ENCODE measurements at places on chromosomes 7 and 10.

DNA sequence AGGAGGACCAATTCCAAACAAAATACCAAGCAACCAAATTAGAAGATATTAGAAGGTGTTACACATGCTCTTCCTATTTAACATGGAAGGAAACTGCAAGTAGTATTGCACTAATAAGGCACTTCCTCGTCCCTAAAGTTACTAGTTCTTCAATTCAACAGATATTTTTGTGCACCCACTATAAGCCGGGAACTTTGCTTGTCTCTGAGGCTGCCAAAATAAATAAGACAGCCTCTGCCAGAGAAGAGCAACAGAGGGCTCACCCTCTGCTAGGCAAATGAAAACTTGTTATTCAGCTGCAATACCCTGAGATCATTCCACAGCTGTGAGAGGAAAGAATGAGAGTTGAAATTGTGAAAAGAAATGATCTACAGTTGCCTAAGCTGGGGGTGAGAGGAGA lies 37.4 kb upstream of the GSAP start:
- DNase-seq: no peak

DNA sequence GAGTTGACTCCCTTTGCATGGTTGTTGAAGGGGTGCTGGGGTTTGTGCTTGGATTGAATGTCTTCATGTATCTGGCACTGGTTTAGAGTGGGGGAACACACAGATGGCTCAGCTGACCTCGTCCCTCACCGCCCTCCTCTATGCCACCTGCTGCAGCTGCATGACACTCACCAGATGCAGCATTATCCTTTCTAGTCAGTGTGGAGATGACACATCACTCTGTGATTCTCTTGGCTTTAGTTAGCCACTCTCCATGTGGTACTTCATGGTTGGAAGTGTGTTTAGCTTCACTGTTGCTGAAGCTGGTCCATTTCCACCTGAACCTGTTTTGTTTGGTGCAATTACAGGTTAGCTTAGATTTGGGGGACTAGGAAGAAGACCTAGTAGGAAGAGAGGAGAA lies 56.3 kb upstream of the BMPER start:
- DNase-seq: no peak

DNA sequence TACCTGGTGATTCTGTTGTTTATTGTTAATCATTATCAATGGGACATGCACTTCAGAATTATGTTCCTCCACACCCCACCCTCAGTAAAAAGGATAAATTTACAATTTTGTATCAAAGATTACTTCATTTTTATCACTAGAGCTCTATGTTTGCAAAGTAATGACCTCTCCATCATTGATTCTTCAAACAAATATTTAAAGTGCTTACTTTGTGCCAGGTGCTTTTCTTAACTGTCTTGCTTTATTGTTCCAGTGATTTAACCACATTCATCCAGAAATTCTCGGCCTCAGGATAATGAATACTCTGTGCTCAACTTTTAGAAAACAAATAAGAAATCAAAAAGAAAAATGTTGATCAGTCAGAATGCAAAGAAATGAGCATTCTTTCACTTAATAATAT lies 144.9 kb upstream of the FOXP2 start:
- no peak for DNase-seq

DNA sequence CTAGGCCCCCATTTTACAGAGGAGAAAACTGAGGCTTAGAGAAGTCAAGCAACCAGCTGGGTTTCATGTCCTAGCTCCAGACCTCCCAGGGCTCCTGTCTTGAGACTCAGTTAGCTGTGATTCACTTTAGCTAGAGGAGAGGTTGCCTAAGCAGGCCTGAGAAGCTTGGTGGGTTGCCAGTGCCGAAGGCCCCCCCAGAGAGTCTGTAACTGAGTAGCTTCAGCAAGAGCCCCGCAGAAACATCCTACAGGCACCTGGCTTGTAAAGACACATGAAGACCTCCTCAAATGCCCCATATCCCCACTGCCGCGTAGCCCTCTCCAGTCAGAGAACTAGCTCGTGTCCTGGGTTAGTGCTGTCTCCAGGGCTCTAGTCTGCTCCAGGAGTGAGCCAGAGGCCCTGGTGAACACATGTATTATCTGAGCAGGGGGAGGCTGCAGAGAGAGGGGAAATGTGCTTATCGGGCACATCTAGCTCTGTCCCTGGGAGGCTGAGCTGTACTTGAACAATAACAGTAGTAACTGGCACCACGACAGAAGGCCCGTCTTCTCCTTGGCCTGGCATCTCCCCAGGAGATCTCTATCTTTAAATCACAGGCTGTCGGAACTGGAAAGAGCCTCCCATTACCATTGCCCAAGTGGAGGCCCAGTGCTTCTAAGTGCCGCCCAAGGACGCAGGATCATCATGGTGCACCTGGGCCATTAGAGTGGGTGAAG lies 28.9 kb downstream of the UNC5B start:
- DNase-seq: no peak

DNA sequence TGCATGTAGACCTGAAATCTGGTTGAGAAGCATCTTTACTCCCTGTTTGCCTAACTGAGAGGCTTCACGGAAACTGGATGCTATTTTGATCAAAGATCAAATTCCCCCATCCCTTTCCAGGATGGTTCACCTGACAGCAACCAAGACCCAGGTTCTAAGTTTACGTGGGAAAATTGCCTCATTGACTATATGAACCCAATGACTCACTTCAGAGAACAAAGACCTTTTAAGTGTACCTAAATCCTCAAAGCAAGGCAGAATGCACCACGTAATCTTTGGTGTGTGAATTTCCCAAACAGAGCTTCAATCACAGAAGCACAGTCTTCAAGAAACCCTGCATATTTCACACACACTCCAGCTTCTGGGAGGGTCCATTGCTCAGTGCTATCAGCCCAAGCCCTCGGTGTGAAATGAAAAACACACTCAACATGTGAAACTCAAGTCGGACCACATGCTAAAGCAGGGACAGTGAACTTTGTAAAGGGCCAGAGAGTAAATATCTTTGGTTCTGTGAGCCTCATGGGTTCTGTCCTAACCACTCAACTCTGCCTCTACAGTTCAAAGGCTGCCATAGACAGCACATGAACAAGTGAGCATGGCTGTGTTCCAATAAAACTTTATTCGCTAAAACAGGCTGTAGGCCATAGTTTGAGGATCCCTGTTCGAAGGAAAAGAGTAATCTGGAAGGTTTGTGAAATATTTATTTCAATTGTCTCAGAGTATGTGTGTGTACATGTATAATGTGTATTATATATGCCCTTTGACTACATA lies 275.6 kb upstream of the FOXK1 start:
- DNase-seq: no peak

GRCh38 chr7:11330717-11331116 lies 357.0 kb downstream of the PHF14 start:
- DNase-seq: no peak

DNA sequence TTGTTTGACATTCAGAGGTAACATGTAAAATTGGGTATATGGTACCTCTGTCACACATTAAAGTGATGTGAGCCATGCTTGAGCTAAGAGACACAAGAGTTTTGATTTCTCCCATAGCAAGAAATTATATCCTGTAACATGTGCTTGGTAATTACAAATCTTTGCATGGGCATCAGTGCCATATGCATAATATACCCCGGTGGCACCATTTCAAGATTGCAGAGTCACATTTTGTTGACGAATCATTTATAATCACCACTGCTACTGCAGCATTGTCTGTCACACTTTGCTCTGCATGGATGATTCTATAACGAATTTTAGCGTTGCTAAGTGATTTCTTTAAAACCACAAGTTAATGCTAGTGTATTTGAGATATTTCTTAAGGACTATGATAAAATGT lies 443.7 kb upstream of the LRRN3 start:
- no peak for DNase-seq

DNA sequence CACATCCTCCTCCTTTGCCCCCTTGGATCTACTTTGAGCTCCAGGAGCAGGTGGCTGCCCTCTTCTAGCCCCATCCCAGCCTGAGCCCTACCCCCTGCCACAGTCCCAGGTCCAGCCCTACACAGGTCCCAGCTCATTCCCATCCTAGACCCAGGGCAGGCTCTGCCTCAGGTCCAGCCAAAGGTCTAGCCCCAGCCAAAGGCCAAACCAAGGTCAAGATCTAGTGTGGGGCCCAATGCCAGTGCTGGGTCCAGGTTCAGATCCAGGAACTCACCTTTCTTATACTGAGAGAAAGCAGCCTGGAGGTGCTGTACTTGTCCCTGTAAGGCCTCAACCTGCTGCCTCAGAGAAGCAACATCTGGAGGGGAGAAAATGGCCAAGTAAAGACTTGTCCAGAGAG lies 8.5 kb downstream of the SFTPD start:
- DNase-seq: no peak

- DNase-seq: no peak
Measured at GRCh38 chr10:127408112-127408710, 140.9 kb upstream of the NPS start.

- no peak for DNase-seq
Measured at GRCh38 chr7:24732646-24733413, 24.4 kb downstream of the GSDME start.

- no peak for DNase-seq
Measured at GRCh38 chr10:69948261-69948660, 104.4 kb upstream of the MACROH2A2 start.

DNA sequence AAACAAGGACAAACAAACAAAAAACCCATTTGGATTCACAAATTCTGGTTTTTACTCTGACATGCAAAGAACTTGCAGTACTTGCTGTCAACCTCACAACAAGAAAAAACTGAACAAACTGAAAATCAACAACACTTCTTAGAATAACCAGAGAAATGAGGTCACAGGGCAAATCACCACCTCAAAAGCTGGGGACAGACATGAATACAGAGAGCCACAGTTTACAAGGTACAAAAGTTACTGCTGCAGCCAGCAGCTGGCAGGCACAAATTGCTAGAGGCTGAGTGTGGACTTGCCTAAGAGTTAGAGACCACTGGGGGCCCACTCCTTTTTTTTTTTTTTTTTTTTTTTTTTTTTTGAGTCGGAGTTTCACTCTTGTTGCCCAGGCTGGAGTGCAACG lies 15.0 kb upstream of the RNF32 start:
- no peak for DNase-seq

GRCh38 chr7:25244254-25245033 lies 16.2 kb upstream of the NPVF start:
- DNase-seq: no peak

GRCh38 chr10:89940076-89940475 lies 238.7 kb downstream of the KIF20B start:
- no peak for DNase-seq

GRCh38 chr10:55063811-55064210 lies 262.8 kb upstream of the PCDH15 start:
- no peak for DNase-seq
